Endothelial cell of umbilical vein (primary cell): ENCODE measurements at places on chromosomes 2 and 18. TPM values are rescaled to one million over a fixed set of nuclear protein-coding genes. Genes with fewer than 3 reads are reported as not detected.

The CXCR1 gene
- total RNA-seq, result not detected in 2 replicates

The NAPG gene
- 34.1 and 34.7 TPM in 2 replicates for total RNA-seq

The DPP4 gene
- 3.0 and 6.2 TPM in 2 replicates for total RNA-seq

The SIX3 gene
- total RNA-seq, result not detected in 2 replicates

The DNAJC5G gene
- 0.16 and 0.77 TPM in 2 replicates for total RNA-seq
